SK-N-SH (cell line): ENCODE measurements at places on chromosomes 4 and X.

DNA sequence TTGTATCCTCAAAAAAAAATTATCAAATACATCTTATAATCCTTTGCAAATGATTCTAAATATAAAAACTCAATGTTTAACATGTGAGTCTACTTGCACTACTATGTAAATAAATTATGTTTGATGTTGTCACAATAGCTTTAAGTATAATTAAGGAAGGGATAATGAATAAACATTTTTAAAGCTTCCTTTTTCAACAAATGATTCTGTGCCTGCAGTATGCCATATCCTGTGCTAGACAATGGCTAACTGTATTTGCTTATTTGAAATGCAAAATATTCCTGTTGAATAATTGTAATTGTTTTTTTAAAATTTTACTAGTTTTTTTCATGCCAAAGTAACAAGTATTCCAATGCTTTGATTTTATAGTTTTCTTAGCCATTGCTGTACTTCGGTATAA is 59.0 kb upstream of the NDUFC1 start:
- no peak for DNase-seq
- no peak overlapping the region for H3K4me3 ChIP-seq
- no peak overlapping the region for H3K27ac ChIP-seq
- no peaks in the 10 kb centered on the region for H3K4me1 ChIP-seq
- H3K27me3 ChIP-seq = no peaks in the 10 kb centered on the region

DNA sequence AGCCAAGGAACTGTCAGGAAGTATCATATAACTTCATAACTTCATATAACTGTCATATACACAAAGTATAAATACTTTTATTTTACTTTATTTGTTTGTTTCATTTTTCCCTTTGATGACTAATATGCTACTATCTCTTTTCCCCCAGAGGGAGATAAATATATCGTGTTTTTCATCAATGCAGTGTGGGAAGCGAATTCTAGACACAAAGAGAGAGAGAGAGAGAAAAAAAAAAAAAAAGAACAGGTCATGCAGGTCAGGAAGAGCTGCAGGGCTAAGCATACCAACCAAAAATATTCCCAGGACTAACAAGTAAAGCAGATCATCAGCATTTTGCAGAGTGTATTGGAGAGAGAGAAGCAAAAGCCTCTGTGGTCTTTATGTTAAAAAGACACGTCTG is 1849.2 kb downstream of the STIM2 start:
- no peak for DNase-seq
- H3K4me1 ChIP-seq = no peaks in the 10 kb centered on the region
- no peaks in the 10 kb centered on the region for H3K36me3 ChIP-seq
- no peaks in the 10 kb centered on the region for H3K27me3 ChIP-seq
- no peak overlapping the region for H3K27ac ChIP-seq
- no peak overlapping the region for H3K4me3 ChIP-seq

GRCh38 chr4:86592553-86593249 is 1.4 kb upstream of the PTPN13 start:
- H3K27ac ChIP-seq = peak overlapping the region; percentile 43
- H3K4me1 ChIP-seq = peaks cover 15% of the 10 kb centered on the region
- DNase-seq = no peak
- H3K27me3 ChIP-seq = no peaks in the 10 kb centered on the region

DNA sequence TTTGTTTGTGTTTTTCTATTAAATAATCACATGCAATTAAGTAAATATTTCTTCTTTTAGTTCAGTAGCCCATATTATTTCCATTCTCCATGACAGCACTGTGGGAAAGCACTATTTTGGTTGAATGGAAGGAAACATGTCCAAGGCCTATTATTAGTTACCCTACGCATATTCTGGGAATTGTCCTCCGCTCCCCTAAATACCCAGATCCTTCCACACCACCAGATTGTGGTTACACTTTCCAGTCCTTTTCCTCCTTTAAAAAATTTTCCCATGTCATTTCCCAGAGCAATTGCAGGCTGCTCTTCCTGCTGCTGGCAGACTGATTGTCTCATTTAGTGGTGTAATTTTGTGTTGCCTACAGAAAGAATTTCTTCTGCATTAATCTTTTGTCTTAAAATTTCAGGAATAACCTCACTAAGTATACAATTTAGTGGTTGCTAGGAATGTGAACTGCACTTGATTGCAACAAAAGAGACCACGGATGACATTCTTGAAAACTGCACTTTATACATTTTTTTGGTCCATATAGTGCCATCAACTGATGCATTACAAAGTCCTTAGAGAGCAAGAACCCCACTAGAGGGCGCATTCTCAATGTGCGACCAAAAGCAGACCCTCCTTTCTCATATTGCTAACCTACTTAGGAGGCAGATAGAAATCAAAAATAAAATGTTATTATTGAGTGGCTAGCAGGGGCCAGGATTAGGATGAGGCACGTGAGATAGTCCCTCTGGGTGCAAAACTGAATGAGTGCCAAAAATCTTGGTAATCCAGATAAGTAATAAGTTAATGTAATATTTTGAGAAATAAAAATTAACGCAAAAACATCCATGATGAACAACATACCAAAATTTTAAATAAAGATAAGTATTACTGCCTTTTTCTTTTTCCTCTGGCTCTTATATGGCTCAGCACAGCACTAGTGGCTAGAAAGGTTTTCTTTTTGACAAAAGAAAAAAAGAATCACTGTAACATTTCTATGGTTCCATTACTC is 98.8 kb upstream of the IQCM start:
- H3K4me3 ChIP-seq = no peak overlapping the region
- peaks cover 7% of the 10 kb centered on the region for H3K4me1 ChIP-seq
- peak; percentile 69 for DNase-seq

- no peak overlapping the region for H3K4me3 ChIP-seq
- no peaks in the 10 kb centered on the region for H3K36me3 ChIP-seq
- DNase-seq = no peak
- H3K27ac ChIP-seq = no peak overlapping the region
- no peaks in the 10 kb centered on the region for H3K27me3 ChIP-seq
Observed at GRCh38 chr4:53917729-53918128, 146.7 kb downstream of the CHIC2 start.

- no peak overlapping the region for H3K27ac ChIP-seq
- H3K36me3 ChIP-seq = peaks cover 57% of the 10 kb centered on the region
- no peaks in the 10 kb centered on the region for H3K27me3 ChIP-seq
Observed at GRCh38 chr4:2696423-2696822, 59.7 kb downstream of the TNIP2 start.

DNA sequence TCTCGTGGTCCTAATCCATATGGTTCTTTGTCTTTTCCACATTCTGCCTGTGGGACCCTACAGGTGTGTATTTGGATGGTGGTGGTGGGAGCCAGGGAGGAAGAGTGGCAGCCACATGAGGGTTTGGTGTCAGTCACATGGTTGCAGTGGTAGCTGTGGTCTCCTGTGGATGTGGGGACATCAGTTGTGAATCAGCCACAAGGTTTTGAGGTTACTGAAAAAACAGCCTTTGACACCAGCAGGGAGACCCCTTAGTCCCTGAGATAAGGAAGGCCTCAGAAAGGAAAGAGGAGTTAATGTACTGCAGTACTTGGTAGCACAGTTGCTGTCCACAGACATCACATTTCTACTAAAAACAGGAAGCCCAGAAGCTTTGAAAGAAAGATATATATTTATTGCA is 15.8 kb upstream of the GAGE10 start:
- H3K27ac ChIP-seq = no peak overlapping the region
- H3K4me3 ChIP-seq = no peak overlapping the region
- H3K36me3 ChIP-seq = no peaks in the 10 kb centered on the region
- no peaks in the 10 kb centered on the region for H3K4me1 ChIP-seq
- DNase-seq = no peak

GRCh38 chr4:20451986-20452385 is 200.3 kb downstream of the SLIT2 start:
- no peak for DNase-seq
- H3K4me1 ChIP-seq = peaks cover 9% of the 10 kb centered on the region; the same call in 1 of the 2 replicates
- no peaks in the 10 kb centered on the region for H3K27me3 ChIP-seq
- H3K36me3 ChIP-seq = peaks cover 4% of the 10 kb centered on the region

DNA sequence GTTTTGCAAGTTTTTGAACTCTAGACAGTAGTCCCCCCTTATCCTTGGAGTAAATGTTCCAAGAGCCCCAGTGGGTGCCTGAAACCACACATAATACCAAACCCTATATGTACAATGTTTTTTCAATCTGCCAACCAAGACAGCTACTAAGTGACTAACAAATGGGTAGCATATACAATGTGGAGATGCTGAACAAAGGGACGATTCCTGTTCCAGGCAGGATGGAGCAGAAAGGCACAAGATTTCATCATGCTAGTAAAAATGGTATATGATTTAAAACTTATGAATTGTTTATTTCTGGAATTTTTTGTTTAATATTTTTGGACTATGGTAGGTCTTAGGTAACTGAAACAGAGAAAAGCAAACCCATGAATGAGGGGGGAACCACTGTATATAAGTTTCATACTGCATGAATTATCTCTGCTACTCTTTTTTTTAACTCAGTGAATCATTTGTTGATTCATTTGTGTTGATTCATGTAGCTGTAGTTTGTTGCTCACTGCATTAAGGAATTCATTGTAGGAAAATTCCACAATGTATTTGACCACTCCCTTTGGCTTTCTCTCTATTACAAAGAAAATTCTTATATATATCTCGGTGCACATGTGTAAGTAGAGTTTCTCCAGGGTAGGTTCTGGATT is 21.9 kb upstream of the ANXA3 start:
- no peaks in the 10 kb centered on the region for H3K27me3 ChIP-seq
- peaks cover 12% of the 10 kb centered on the region; the same call in 1 of the 2 replicates for H3K4me1 ChIP-seq

DNA sequence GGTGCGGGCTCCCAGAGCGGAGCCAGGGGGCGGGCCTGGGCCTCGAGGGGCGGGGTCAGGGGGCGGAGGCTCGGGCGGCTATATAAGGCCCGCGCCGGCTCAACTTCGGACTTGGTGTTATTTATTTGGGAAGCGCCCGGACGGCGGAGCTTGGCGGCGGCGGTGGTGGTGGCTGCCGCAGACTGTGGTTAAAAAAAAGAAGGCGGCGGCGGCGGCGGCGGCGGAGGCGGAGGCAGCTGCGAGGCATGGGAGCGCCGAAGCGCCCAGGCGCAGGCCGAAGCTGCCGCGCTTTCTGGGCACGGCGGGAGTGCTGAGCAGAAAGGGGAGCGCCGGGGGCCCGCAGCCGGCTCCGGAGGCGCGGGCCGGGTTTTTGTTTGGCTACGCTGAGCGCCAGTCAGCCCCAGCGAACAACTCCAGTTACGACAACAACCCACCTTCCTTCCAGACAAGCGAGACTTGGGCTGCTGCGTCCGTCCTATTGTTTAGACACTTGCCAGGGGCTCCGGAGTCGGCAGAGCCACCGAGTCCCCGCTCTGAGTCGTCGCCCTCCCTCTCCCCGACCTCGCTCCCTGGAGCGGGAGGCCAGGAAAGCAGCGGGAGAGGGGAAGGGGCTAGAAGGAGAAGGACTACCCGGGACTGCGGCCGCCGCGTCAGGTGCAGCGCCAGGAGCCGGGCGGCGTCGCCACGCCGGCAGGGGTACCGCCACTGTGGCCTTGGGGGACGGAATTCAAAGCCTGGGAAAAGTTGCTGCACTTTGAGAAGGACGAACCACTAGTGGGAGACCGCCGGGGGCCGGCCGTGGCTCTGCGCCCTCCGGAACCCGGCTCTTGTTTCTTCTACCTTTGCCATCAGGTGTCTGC is at the start of gene SLIT2:
Gene SLIT2 (plus strand): TSS at position 110 of the 860 bp plus-strand sequence. CDS start 1,911 bp downstream, outside the sequence.
- peaks cover 13% of the 10 kb centered on the region for H3K4me1 ChIP-seq
- peak; percentile 96 for DNase-seq
- peak within 1 kb of the TSS; percentile 53 for H3K27ac ChIP-seq
- no peaks in the 10 kb centered on the region for H3K27me3 ChIP-seq
- H3K4me3 ChIP-seq = peak within 1 kb of the TSS; percentile 96

DNA sequence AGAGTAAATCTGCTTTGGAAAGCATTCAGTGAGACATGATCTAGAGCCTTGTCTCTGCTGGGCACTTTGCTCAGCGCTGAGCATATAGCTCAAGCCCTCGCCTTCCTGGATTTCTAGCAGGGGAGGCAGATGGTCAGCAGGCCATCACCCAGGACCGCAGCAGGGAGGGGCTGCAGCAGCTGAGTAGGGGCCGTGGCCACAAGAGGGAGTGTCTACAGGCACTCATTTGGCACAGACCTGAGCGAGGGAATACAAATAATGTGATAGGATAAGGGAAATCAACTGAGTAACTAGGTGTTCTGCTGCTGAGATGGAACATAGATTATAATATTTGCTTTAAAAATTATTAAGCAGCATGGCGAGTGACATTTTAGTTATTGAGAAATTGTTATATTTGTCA is 30.2 kb downstream of the OFD1 start:
- H3K27me3 ChIP-seq = no peaks in the 10 kb centered on the region
- H3K4me1 ChIP-seq = peaks cover 2% of the 10 kb centered on the region; the same call in 1 of the 2 replicates

DNA sequence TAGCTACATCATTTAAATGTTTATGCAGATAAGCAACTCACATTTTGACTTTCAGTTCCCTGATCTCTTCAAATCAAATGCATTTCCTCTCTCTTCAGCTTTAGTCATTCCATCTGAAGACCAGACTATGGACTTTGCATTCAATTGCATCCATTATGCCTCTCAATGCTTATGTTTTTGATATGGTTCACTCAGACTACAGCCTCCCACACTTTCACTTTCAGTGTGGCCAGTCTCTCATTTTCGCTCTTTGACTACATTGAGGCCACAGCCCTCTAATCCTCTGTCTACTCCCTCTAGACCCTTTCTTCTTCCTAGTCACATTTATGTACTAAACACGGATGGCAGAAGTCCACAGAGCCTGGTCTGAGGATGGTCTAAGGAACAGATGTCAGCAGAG is 24.5 kb upstream of the VEGFC start:
- no peak for DNase-seq
- peak overlapping the region; percentile 87 for H3K27ac ChIP-seq
- no peaks in the 10 kb centered on the region for H3K27me3 ChIP-seq
- H3K4me1 ChIP-seq = no peaks in the 10 kb centered on the region; the same call in 1 of the 2 replicates
- no peaks in the 10 kb centered on the region for H3K36me3 ChIP-seq
- H3K4me3 ChIP-seq = peak overlapping the region; percentile 42

GRCh38 chr4:162931286-162931685 is 235.4 kb downstream of the NAF1 start:
- H3K27ac ChIP-seq = no peak overlapping the region
- peaks cover 12% of the 10 kb centered on the region; the same call in 1 of the 2 replicates for H3K27me3 ChIP-seq
- no peaks in the 10 kb centered on the region for H3K4me1 ChIP-seq

GRCh38 chr4:135718019-135718418 is 1516.4 kb upstream of the PABPC4L start:
- no peaks in the 10 kb centered on the region for H3K36me3 ChIP-seq
- no peak for DNase-seq
- H3K27ac ChIP-seq = no peak overlapping the region
- no peak overlapping the region for H3K4me3 ChIP-seq

GRCh38 chrX:117871796-117872195 is 244.8 kb downstream of the KLHL13 start:
- no peaks in the 10 kb centered on the region for H3K4me1 ChIP-seq
- no peak for DNase-seq
- no peaks in the 10 kb centered on the region for H3K36me3 ChIP-seq
- no peaks in the 10 kb centered on the region for H3K27me3 ChIP-seq
- H3K27ac ChIP-seq = no peak overlapping the region
- no peak overlapping the region for H3K4me3 ChIP-seq

DNA sequence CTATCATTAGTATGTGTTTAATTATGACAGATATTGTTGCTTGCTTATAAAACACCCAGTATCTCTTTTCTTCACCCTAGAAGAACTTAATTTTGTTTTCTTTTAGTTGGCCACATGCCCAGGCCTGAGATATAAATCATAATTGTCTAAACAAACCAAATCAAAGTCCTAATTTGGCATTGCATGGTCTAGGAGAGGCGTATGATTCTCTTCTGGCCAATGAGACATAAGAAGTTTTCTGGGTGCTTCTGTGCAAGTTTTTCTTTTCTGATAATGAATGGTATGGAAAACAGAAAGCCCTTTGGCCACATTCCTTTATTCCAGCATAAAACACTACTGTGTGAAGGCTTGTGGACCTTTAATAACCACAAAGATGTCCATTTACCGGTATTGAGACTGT is 192.9 kb upstream of the CTSO start:
- no peaks in the 10 kb centered on the region for H3K4me1 ChIP-seq
- no peak overlapping the region for H3K27ac ChIP-seq
- no peak overlapping the region for H3K4me3 ChIP-seq
- no peaks in the 10 kb centered on the region for H3K36me3 ChIP-seq
